ENCODE measurements at places on chromosomes 12 and 14.

- no peak for DNase-seq
Observed at GRCh38 chr12:47819896-47820630, at the start of gene HDAC7. Gene HDAC7, minus strand, starts transcription at chr12:47819903. Its CDS starts 118 bp downstream, at chr12:47819785.

DNA sequence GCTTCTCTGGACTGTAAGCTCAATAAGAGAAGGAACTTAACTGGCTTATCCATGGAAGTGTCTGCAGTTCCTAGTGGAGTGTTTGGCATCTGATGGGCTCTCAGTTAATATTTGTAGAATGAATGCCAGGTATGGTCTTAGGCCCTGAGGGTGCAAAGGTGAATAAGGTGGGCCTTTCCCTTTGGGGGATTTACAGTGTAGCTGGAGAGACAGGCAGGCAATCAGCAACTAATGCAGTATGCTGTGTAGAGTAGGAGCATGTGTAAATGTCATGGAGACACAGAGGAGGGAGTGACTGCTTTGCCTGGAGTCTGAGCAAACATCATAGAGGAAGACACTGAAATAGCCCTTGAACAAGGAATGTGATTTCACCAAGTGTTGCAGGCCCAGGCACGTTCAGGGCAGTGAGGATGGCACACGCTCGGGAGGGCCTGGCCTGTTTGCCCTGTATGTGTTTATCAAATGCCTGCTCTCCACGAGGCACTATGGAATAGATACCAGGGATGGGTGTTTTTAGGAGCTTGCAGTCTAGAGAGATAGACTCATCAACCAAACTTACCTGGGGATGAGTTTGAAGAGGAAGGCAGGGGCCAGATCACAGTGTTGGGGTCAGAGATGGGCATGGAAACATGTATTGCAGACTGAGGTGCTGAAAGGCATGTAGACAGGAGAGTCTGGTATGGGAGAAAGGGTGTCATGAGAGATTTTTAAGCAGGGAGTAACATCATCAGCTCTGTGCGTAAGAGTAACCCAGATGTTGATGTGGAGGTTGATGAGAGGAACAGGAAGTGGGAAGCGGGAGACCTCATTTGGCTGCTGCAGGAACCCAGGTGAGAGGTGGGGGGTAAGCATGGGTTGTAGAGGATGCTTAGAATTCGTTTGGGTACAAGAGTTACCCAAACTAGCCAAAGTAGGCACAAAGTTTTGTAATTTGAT lies 54.1 kb downstream of the PLXNC1 start:
- DNase-seq: no peak

DNA sequence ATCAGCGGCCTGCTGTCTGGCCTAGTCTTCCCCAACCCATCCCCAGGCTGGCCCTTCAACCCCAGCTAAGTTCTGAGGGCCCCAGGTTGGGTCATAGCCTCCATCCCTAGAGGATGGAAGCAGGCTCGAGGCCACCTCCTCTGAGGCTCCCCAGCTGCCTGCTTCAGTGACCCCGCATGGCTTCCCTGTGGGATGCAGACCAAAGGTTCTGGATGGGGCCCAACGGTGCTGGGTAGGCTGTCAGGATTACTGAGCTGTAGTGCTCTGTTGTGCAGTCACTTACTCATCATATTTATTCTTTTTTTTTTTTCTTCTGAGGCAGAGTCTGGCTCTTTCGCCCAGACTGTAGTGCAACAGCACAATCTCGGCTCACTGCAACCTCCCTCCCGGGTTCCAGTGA lies 92.0 kb downstream of the IRF2BPL start:
- no peak for DNase-seq

GRCh38 chr12:131894981-131895639 lies 688 bp downstream of the ULK1 start:
- DNase-seq: no peak

- DNase-seq: no peak
Observed at GRCh38 chr12:14975457-14975856, 2.6 kb downstream of the PDE6H start.

- DNase-seq: no peak
Observed at GRCh38 chr12:65391711-65392110, 113.2 kb downstream of the MSRB3 start.

- no peak for DNase-seq
Observed at GRCh38 chr12:74401035-74401434, 136.6 kb upstream of the ATXN7L3B start.
